ENCODE measurements at places on chromosomes 2 and 18.

GRCh38 chr2:96637385-96638143 is 548 bp downstream of the KANSL3 start:
- DNase-seq = peak; percentile 70

GRCh38 chr2:60297296-60298005 is 256.0 kb downstream of the BCL11A start:
- DNase-seq = no peak

DNA sequence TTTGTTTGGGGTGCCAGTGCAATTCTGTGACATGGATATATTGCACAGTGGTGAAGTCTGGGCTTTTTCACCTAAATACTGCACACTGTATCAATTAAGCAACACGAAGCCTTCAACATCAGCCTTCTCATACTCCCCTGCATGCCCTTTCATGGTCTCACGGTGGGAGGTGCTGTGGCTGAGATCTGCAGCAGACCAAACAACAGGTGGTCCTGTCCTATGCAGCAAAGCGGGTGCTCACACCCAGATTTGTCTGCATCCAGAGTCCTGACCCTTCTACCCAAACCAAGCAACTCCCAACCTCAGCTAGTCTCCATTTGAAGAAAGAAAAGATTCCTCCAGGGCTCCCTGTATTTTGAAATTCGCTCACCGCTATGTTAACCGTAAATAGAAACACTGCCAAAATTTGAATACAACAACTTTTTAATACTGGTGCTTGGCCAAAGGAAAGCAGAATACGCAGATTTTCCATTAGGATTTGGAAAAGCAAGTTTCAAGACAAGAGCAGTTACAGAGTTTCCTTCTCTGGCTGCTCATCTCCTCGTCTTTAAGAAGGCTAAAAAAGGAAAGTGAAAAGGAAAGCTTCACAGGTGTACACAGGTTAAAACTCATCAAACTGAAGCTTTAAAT is 34.9 kb downstream of the FAM168B start:
- no peak for DNase-seq

DNA sequence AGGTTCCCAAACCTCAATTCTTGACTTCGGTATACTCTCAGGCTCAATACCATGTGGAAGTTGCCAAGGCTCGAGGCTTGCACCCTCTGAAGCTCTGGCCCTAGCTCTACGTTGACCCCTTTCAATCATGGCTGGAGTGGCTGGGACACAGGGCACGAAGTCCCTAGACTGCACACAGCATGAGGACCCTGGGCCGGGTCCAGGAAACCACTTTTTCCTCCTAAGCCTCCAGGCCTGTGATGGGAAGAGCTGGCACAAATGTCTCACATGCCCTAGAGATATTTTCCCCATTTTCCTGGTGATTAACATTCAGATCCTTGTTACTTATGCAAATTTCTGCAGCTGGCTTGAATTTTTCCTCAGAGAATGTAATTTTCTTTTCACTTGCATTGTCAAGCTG is 45.1 kb upstream of the CALCRL start:
- no peak for DNase-seq

- DNase-seq = no peak
These were observed 9.2 kb downstream of the PTMA start for GRCh38 chr2:231717281-231718171.

GRCh38 chr2:169659320-169659719 is 34.9 kb downstream of the CFAP210 start:
- DNase-seq = no peak

DNA sequence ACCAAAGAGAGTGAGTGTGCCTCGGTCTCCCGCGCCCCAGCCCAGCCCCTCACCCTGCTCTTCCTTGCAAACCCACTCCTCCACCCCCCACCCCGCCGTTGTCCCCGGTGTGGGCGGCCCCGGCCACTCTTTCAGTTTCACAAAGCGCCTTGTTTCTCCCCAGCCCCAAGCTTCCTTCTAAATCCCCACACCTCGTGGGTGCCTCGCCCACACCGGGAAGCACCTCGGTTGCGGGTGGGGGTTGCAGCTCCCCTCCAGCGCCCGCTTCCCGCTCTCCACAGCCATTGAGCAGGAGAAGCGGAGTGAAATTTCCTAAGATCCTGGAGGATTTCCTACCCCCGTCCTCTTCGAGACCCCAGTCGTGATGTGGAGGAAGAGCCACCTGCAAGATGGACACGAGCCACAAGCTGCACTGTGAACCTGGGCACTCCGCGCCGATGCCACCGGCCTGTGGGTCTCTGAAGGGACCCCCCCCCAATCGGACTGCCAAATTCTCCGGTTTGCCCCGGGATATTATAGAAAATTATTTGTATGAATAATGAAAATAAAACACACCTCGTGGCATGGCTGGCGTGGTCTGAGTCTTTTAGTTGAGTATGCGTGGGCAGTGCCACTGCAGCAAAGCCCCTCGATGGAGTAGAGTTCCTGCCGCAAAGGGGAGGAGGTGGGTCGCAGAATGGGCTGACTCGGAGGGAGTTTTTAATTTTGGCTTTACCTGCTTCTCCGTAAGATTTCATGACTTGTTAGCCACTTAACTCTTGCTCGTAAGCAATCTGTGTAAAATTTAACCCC is 848 bp downstream of the TMSB10 start:
- DNase-seq = no peak

- DNase-seq = no peak
These were observed 47.0 kb downstream of the CYP27C1 start for GRCh38 chr2:127173057-127173456.

GRCh38 chr2:39529836-39530235 is 92.8 kb upstream of the MAP4K3 start:
- DNase-seq = no peak

DNA sequence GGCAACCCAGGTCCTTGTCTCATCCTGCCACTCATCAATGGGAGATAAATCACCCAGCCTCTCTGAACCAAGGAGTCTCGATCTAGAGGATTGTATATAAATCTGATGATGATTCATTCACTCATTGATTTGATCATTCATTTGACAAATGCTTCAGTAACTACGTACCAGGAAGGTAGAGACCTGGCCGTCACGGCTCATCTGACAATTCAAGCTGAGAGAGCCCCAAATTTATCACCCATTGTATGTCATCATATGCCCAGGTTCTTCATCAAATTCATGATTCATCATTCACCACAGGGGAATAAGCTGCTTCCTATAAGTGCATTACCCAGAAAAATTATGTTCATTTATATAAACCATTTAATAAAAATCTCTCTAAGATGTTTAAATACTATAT is 116.9 kb downstream of the FAM161A start:
- no peak for DNase-seq

GRCh38 chr18:58288921-58289797 is 245.1 kb downstream of the NEDD4L start:
- no peak for DNase-seq

GRCh38 chr2:41970988-41971660 is 76.7 kb upstream of the PKDCC start:
- no peak for DNase-seq

- DNase-seq = no peak
These were observed 134.1 kb upstream of the DLGAP1 start for GRCh38 chr18:4589056-4589800.

DNA sequence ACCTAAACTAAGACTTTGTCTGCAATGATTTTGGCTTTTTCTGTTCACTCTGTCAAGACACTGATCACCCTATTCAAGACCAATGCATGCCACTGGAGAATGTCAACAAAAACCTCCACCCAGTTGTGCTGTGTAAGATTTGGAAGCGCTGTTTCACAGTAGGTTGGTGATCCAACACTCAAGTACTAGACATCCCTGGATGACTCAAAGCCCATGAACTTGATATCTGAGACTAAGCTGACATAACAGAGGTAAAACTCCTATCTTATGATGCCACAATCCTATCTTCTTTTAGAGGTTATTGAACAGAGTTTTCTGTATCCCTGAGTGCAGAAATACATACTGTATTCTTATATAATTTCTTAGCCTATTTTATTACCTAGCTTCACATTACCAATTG is 251.3 kb upstream of the ETAA1 start:
- no peak for DNase-seq

DNA sequence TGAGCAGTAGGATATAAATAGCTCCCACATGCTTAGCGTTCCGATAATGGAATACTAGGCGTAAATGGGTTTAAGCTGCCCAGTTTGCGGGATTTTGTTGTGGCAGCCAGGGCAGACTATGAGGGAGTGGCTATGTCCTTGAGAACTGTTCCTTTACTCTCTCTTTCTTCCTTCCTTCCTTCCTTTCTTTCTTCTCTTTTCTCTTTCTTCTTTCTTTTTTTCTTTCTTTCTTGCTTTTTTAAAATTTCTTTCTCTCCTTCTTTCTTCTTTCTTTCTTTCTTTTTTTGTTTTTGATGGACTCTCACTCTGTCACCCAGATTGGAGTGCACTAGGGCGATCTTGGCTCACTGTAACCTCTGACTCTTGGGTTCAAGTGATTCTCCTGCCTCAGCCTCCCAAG is 9.1 kb upstream of the PRELID3A start:
- DNase-seq = no peak

GRCh38 chr2:160614391-160614790 is 120.8 kb upstream of the RBMS1 start:
- no peak for DNase-seq

DNA sequence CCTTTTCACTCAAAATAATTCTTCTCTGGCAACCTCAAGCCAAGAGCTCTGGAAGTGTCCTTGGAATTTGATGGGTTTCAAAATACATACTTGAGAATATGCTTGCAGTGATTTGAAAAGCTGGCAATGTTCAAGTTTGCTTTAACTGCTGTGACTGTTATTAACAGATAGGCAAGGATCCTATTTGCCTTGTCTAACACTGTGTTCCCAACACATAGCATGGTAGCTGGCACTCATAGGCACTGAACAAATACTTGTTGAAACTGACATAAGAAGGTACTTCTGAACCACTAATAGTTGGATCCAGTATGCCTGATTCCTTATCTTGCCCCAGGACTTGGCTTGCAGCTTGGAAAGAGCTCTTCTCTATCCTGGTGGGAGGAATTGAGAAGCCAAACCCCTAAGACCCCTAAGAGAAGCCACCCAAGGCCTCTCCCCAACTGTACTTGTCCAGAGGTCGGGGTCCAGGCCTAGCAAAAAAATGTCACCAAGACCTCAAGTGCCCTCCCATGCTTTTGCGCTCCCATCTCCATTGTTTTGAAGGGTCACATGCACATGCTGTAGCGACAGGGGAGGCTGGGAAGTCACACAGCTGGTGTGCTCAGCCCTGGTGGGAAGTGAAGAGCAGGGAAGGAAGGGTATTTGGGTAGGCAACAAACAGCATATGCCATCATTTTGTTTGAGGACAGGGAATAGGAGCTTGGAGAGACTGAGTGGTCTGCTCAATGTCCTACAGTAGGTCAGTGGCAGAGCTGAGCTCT is 118.4 kb upstream of the HAAO start:
- no peak for DNase-seq

- no peak for DNase-seq
These were observed 354.1 kb downstream of the TXNL1 start for GRCh38 chr18:56284319-56284718.

- no peak for DNase-seq
These were observed 72.2 kb upstream of the TMEM87B start for GRCh38 chr2:111982822-111983221.

GRCh38 chr2:54329482-54330161 is 73.6 kb upstream of the TSPYL6 start:
- no peak for DNase-seq

GRCh38 chr2:177683661-177684069 is 291.1 kb downstream of the AGPS start:
- DNase-seq = no peak

Measured in stimulated activated CD4-positive, alpha-beta T cell treated with anti-CD3 and anti-CD28 coated beads, Interleukin-15, amount 100 ng/mL, for 1 hour (primary cell).